ENCODE measurements at places on chromosomes 11 and 22.

GRCh38 chr22:37680191-37680851 is 4.9 kb downstream of the LGALS1 start:
- no peak for DNase-seq

GRCh38 chr11:115930291-115930690 is 426.1 kb upstream of the CADM1 start:
- DNase-seq: no peak

DNA sequence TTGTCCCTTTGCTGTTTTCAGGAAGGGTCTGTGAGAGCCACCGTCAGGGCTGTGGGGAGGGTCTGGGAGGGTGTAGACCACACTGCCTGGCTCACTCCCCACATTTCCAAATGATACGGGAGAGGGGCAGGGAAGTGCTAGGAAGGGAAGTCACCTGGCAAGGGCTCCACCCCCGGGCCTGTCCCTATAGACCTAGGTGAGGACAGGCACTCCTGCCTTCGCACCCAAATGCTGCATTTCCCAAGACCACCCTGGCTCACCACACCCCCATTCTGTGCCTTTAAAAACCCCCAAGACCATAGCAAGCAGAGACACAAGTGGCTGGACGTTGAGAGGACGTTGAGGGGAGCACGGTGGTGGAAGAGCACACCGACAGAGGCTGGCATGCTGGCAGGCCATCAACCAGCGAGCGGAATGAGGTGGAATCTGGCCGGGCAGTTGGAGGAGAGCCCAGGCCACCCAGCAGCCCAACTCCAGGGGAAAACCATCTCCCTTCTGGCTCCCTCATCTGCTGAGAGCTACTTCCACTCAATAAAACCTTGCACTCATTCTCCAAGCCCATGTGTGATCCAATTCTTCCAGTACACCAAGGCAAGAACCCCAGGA is 45.7 kb downstream of the GNB1L start:
- DNase-seq: no peak

DNA sequence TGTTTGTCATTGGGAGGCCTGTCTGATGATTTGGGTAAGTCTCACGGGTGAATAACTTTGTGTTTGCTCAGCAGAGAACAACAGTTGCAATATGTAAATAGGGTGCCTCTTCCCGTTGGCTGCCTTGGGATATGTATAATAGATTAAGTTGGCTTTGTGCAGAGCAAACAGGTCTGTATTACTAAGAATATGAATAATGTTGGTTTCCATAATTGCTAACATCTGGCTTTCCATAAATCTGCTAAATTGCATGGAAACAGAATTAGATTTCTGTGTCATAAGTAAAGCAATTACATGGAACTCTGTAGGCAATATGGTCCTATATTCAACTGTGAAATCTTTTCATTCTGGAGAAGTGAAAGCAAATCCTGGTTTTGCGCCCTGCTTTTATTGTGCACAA is 636.0 kb upstream of the ANO5 start:
- no peak for DNase-seq

DNA sequence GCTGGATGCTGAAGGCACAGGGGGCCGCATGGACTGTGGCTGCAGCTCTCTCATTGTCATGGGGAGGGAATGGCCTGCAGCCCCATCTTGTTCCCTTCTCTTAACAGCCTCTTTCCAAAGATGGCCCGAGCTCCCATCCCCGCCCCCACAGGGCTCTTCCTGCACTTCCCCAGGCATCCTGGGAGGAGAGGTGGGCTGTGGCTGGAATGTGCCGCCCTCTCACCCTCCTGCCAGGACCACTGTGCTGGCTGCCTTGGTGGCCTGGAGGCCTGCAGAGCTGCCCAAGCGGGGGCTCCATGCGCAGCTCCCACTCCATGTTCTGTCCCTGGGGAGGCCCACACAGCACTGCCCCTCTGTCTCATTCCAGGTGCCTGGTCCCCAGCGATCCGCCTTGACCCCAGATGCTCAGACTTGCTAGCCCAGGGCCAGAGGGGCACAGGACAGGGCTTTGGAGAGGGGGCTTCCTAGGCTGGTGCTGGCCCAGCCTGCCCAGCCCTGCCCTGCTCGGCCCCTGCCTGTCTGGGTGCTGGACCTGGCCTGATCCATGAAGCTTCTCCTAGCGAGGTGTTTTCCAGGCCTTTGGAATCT is 56.6 kb downstream of the RTN4R start:
- DNase-seq: no peak

DNA sequence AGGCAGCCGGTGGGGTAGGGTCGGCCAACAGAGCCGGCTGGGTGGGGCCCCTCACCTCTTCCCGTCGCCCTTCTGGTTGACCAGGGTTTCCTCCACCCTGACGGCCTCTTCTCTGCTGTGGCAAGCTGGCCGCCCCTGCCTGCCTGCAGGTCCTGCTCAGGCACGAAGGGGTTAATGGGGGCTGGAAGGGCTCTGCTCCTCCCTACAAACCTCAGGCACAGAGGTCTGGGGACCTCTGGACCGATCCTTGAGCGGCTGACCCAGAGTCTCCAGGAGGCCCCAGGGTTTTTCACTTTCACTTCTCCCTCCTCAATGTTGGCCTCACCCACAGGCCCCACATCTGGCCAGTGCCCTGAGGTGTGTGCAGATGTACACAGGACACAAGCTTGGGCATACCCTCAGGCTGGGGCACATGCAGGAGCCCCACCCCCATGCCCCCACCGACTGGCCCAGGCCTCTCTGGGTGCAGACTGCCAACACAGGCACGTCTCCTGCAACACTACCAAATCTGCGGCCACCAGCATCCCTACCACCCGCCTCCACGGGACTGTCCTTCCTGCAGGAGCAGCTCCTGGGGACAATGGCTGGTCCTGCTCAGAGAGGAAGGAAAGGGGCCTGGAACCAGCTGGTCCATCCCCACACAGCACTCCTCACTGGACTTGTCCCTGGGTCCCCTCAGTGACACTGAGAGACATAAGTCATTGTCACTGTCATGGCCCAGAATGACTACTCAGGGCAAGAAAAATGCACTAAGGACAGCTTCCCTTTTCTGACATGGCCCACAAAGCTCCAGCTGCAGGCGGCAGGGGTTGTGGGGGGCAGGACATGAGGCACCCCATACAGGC is 3.2 kb upstream of the TBX1 start:
- no peak for DNase-seq

DNA sequence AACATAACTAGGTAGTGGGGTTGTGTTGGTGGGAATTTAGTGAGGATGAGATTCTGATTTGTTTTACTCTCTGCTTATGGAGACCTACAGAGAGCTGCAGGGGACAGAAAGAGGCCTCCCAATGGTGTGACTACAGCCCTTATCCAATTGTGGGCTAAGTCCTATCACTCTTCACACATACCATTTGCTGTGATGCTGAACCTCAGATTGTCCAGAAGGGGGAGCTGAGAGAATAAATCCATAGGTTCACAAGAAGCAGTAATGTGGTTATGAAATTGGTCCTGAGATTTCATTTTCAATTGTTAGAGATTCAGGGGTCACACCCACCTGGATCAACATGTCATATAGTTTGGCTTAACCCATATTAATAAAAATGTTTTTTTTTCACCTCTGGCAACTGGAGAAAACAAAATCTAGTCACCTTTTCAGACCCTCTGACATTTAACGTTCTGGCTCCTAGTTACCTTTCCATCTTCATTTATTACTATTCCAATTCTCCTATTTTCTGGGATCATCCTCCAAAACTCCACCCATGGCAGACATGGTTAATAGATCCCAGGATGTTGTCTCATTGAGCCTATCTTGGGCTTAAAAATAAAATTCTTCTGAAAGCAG is 53.3 kb upstream of the PTPN5 start:
- DNase-seq: no peak

DNA sequence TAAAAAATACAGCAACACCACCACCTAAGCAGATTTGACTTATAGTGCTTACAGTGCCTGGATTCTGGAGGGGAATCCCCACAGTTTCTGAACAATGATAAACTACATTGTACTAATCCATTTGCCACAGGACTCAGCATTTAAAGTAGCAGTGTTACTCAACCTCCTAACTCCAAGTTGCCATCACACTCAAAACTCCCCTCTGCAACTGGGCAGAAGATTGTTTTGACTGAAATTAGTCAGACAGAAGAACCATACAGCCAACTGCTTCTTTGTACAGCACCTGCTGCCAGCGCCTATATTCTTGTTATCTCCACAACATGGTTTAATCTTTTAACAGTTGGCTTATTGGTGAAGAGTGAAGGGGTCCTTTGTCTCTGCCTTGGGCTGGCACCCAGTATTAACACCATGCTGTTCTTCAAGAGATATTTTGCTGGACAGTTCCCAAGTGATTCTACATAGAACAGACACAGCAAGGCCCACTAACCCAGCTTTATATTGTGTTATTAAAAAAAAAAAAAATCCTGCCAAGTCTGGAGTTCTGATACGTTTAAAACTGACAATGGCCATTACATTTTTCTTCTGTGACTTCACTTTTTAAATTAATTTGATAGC is 273.2 kb downstream of the DCDC1 start:
- no peak for DNase-seq

DNA sequence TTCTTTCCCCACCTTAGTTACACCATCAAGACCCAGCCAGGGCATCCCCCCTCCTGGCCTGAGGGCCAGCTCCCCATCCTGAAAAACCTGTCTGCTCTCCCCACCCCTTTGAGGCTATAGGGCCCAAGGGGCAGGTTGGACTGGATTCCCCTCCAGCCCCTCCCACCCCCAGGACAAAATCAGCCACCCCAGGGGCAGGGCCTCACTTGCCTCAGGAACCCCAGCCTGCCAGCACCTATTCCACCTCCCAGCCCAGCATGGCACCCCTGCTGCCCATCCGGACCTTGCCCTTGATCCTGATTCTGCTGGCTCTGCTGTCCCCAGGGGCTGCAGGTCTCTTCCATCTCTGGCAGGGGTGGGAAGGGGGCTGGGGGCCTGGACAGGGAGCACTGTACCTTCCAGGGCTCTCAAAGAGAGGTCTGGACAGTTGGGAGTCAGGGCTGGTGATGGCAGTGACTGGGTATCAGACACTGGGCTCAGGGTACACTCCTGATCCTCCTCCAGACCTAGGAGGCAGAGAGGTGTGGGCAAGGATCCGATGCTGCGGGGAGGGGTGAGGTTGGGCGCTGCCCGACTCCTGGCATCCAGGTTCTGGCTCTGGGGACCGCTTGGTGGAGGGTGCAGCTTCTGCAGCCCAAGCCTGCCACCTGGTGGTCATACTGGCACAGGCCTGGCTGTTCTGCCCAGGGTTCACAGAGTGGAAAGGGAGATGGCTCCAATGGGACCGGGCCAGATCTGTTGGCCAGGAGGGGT is at the start of gene UPK2:
Gene UPK2 (plus strand): TSS at position 205 of the 753 bp plus-strand sequence. CDS start 53 bp downstream, at position 258.
- peak; percentile 49 for DNase-seq

DNA sequence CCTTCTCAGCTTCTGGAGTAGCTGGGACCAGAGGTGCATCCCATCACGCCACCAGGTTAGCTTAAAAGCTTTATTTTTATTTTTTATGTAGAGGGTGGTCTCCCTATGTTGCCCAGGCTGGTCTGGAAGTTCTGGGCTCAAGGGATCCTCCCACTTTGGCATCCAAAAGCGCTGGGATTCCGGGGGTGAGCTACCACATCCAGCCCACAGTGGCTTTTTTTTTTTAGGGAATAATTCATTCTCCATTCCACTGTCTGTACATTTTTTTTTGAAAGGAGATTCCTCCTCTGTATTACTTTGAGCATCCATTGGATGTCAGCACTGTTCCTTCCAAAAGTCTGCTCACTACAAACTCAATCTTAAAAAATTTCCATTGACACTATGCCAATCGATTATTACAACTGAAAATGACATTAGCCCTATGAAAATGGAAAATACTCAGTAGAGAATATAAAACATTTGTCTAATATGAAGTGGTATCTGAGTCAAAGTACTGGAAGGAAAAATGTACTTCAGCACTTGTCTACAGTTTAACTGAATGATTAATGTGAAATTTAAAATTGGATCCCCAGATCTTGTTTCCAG is 1.3 kb upstream of the LPXN start:
- no peak for DNase-seq

DNA sequence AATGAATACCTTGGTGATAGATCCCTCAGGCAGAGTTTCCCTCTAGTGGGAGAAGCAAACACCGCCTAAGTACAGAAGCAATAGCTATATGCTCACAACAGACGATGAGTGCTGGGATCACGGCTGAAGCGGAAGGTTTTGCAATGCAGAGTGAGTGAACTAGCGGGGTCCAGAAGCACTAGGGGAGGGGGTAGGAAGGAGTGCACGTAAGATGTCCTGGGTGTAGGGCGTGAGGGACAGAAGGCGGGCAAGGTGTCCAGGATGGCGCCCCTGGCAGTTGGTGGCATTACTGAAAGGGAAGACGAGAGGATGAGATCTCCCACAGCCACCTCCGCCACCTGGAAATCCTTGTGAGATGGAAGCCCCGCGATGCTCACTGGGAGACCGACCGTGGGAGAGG is 81.0 kb downstream of the ETS1 start:
- DNase-seq: no peak

GRCh38 chr11:79697905-79698304 is 257.1 kb upstream of the TENM4 start:
- no peak for DNase-seq

DNA sequence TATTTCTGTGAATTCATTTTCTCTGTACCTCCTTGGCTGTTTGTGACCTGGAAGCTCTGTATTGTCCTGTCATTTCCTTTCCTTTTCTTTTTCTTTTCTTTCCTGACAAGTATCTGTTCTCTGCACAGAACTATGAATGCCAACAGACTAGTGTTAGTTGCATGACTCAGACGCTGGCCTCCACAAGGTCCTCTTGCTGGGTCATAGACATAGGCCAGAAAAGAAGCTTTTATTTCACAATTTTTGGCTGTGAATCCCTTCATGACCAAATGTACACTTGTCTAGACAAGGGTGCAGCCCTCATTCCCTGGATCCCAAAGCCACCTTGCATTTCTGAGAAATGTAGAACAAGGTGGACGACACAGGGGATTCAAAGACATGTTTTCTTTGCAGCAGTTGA is 104.1 kb upstream of the MTNR1B start:
- no peak for DNase-seq

- peak; percentile 40 for DNase-seq
These were observed 37.5 kb upstream of the STK33 start for GRCh38 chr11:8631395-8632118.

- no peak for DNase-seq
These were observed 11.1 kb upstream of the MPZL2 start for GRCh38 chr11:118275176-118275575.

DNA sequence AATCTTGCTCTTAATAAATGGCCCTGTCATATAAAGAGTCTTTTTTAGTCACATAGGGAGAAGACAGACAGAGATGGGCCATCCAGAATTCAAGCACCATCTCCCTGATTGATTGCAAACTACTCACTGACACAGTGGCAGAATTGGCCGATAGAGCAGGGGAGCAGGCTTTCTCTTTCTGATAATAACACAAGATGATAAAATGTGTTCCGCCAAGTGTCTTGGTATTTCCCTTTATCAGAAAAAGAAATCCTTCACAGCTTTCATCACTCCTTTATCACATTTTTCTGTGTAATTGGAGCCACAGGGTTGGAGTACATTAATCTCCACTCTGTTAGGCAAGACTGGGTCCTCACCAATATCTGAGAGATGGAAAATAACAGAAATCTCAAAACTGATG is 406.0 kb downstream of the TMEM135 start:
- no peak for DNase-seq
